Activated CD4-positive, CD25-positive, alpha-beta regulatory T cell (primary cell): ENCODE measurements at places on chromosomes 4 and X.

GRCh38 chrX:9048801-9049200, 14.9 kb upstream of the FAM9B start:
- no peak for DNase-seq

DNA sequence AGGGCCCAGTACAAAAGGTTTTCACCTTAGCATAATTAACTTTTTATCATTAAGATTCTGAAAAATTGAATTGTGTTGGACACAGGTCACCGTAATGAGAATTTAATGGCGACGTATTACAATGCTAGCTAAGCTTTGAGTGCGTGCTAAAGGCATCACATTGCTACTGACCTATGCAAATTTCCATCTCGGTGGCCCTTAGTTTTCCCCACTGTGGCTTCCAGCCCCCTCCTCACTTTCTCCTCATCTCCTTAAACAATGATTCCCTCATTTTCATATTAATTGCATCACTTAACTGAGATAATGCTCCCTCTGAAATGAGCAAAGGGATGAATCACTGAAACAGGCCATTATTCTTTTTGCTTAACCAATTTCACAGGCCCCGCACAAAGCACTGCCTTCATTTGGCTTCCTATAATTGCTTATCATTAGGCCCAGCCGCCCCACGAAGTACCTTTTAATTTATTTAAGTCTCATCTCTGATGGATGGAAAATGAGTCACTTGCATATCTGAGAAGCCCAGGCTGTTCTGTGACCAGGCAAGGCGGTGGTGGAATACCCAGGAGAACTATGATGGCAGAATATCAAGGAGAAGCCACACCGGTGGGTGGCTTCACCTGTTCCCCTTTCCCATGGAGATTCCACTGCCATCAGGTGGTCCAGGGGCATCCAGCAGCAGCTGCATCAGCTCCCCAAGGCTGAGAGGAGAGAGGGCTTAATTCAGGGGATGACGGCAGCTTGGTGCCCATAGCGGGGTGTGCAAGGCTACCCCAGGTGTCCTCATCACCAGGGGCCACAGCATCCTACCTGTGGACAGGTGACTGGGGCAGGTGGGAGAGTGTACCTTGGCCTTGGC, 223.8 kb upstream of the BOD1L1 start:
- no peak for DNase-seq

- no peak for DNase-seq
Measured at GRCh38 chr4:3268395-3269104, 19.6 kb downstream of the MSANTD1 start.

- DNase-seq, result no peak
Measured at GRCh38 chrX:9188117-9188516, 154.2 kb upstream of the FAM9B start.

GRCh38 chrX:69045616-69046345, 119.5 kb downstream of the PJA1 start:
- no peak for DNase-seq

- no peak for DNase-seq
Measured at GRCh38 chrX:31217084-31217483, 145.2 kb upstream of the FTHL17 start.

- no peak for DNase-seq
Measured at GRCh38 chr4:30537456-30537855, 182.7 kb upstream of the PCDH7 start.

DNA sequence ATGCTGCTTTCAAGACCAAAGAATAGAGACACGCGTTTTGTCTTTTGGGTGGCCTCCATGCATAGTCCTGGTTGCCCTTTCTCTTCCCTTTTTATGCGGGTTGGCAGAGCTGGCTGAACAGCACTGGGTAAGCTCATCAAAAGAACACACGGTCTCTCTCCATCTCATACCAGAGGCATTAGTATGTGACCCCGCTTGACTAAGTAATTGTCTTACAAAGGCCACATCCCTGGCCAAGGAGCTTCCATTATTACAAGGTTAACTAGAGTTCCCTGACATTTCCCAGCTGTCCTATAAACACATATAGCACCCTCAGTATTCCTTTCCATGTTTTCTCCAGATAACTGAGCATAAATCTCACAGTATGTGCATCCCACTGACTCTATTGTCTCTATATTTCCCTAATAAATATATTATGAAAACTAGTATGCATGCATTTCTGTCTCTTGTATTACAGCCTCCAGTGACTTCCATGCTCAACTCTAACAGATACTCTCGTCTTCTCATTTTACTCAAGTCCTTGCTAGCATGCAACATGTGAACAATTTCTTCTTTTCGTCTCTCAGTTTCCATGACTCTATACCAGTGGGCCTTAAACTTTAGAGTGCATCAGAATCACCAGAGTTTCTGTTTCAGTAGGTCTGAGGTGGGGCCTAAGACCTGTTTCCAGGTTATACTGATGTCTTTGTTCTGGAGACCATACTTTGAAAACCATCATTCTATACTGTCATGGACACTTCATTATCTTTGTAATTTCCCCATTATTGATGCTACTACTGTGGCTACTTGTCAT, 247.7 kb upstream of the ARSJ start:
- DNase-seq, result no peak

DNA sequence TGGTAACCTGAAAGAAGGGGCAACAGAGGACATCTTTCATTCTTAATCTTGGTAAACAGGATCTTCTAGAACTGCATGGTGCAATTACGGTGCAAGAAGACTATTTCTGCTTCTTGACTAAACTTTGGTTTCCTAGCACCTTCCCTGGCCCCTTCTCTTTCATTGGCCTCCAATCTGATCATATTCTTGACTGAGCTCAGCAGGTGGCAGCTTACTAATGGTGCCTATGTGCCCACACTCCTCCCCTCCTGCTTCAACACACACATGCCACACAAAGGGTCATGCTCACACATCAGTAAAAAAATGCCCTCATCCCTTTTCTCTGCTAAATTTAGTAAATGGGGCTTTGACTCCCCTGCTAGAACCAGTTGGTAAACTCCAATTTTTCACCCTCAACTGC, 400.5 kb upstream of the MAOA start:
- no peak for DNase-seq

DNA sequence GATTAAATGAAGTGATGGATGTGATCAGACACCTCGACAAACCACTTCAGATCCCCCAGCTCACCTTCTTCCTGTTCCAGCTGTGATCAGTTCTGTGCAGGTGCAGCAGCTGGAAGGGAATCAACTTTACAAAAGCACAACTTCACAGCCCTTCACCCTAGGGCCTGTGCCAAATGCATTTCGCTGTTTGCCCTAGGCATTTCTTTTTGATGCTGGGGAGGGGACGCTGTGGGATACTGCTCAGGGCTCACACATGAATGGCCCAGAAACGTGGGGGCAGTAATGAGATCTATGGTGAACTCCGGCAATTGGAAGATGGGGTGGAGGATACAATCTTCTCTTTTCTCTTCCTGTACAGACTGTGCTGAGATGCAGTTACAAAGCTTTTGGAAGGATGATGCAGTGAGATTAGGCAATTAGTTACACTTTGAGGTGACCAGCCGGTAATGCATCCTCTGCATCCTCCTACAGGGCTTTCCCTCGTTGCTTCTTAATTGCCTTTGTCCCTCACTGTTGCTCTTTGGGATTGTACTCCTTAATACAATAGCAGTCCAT, 215.1 kb upstream of the PITX2 start:
- DNase-seq, result no peak

GRCh38 chr4:14452001-14452400, 550.3 kb upstream of the CPEB2 start:
- DNase-seq, result no peak

DNA sequence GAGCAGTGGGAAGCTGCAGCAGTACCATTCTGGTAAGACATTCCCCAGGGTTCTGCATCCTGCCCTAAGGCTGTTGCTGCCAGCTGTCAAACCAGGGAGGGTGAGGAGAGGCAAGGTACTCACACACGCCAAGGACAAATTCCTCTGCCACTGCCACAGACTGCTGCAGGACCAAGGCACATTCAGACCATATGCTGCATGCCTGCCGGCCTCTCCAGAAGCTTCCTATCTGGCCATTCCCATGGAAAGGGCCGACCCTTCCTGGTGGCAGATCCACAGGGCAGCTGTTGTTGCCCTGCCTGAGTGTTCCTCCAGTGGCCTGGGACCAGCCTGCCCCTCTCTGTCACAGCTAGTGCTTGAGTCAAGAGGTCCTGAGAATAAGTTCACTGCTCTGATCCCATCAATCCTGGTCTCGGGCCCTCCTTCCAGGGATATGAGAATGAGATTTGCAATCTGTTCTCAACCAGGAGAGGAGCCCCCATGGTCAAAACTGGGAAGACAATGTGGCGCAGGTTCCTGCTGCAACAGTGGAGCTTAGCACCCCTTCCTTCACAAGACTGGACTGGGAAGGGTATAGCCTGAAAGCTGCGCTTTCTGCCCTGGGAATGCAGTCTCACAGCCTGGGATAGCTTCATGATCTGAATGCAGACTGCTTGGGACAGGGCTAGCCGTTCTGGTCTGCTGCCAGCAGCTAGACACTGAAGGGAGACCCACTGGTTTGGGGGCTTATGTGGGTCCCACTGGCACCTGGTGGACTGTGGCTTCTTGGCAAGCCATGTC, 342.5 kb upstream of the NDST3 start:
- DNase-seq, result no peak

DNA sequence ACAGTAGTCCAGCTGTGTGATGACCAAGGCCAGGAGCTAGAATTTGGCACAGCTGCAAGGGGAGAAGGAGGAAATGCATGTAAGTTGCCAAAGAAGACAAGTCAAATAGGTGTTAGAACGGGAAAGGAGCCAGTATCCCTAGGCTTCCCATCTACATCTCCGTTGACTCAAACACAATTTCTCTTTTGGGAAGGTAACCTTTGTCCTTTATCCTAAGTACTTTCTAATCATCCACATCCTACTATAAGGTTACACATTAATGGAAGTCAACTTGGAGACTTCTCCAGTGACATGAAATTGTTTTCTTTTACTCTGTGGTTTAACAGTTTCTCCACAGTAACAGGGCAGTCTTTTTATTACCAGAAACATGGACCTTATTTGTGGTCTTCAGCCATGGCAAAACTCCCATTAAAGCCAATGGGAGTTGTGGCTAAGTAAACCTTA, 620.0 kb downstream of the ANKRD50 start:
- DNase-seq, result no peak

DNA sequence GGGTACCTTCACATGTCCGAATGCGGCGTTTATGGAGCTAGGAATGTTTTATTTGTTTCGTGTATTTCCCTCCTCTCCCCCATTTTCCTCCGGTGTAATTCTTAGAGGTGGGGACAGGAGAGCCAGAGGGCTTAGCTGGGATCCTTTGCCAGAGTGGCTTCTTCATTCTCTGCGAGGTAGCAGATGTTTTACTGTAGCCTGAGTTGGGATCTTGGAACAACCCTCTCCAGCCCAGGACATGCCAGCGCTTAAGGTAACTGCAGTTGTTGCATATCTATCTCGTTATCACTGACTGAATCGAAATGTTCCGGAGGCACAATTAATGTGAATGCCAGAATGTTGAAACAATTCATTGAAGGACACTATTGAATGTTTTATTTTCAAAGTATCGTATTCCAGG, 59.0 kb upstream of the DYNLT3 start:
- DNase-seq, result no peak

DNA sequence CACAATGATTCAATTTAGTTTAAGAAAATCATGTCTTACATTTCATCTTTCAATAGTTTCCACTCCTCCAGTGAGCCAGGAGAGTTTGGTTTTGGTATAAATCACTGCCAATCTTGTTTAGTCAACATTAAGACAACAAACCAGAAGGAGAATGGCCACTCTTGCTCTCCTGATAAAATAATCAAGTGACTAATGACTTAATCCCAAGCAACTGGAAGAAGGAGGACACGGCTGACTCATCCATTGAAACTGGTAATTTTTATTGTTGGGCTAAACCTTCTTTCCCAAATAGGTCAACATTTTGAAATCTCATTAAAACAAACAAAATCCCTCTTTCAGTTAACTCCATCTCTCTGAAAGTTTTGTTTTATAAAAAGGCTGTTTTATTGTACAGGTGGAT, 230.2 kb downstream of the CLCN4 start:
- DNase-seq, result no peak

GRCh38 chrX:147550217-147550616, 361.5 kb upstream of the FMR1 start:
- DNase-seq, result no peak

DNA sequence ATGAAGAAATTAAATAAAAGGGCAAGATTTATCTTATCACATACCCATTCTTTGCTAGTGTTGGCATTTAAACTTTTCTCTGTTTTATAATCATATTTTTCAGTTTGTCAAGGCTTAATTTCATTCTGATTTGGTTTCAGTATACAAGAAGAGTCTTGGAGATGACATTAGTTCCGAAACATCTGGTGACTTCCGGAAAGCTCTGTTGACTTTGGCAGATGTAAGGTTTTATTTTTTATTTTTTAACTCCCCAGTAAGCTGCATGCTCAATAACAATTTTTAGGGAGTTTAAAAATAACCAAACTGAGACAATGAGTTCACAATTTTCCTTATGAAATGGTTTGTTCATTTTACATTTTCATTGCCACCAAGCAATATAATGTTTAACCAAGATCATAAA, 39.8 kb downstream of the ANXA3 start:
- DNase-seq, result no peak

DNA sequence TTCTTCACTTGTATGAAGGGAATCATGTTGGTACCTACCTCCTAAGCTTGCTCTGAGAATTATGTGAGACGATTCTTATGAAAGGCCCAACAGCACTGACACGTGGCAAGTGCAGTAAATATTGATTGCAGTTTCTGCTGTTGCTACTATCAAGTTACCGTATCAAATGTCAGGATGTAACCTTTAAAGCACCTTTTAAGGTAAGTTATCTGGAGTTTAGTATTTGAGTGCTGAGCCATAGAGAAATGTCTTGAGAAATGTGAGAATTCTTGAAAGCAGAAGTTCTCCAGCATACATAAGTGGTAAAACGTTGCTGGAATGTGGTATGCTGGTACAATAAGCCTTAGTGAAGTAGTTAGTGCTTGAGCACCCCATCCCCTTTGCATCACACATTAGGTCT, 90.4 kb downstream of the PHOX2B start:
- no peak for DNase-seq

GRCh38 chr4:65669111-65670019, 924 bp downstream of the EPHA5 start:
- DNase-seq, result no peak

DNA sequence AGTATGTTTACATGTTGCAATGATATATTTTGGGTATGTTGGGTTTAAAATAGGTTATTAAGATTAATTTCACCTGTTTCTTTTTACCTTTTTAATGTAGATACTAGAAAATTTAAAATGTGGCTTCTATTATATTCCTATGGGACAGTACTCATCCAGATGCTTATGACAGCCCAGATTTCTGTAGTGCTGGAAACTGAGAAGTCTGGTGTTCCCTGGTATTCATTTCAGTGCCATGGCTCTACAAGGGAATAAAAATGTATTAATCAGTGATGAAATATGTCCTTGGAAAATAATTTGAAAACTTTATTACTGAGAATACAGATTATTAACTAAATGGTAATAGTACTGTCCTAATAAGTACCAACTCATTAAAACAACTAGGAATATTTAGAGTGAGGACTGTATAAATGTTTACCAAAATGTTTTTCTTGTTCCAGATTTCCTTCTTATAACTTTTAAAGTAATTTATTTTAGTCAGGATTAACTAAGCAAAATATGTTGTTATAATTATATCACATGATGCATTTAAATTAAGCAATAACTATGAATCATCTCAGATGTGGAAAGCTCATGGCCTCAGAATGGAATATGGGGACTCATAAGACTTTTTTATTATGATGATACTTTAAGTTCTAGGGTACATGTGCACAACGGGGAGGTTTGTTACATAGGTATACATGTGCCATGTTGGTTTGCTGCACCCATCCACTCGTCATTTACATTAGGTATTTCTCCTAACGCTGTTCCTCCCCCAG, 25.3 kb downstream of the ARHGAP24 start:
- DNase-seq, result no peak
